Muscle of leg (tissue), 16 donors: ENCODE measurements at places on chromosomes 5 and 9. TPM values are rescaled to one million over a fixed set of nuclear protein-coding genes. Genes with fewer than 3 reads are reported as not detected.

GRCh38 chr9:79663300-79663699 lies 91.5 kb downstream of the TLE4 start:
- DNase-seq: peak; percentile 25

DNA sequence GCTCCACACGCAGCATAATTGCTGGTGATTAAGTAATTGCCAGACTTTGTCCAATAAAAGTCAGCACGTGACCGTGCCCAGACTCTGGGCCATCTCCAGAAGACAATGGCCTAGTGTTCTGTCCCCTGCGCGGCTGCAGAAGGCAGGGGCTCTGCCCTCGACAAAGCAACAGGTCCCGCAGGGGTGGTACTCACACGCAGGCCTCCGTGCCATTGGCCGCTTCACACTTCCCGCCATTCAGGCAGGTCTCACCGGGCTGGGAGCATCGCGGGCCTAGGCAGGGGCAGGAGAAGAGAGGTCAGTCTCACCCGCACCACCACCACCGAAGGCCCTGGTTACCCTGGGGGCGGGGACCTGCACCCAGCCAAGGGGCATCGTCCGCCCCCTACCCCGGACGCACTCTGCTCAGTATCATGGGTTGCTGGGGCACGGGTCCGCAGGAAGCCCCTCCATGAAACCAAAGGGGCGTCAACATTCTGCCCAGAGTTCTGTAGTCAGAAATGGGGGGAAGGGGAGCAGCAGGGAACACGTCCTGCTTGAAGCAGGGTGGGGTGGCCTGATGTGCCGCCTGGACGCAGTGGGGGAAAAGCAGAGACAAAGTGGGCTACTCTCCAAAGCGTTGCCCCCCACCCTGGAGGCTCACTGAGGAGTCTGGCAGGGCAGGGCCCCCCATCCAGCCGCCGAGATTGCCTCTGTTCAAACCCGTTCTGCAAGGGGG lies 1.9 kb downstream of the NOTCH1 start:
- DNase-seq: peak; percentile 61

DNA sequence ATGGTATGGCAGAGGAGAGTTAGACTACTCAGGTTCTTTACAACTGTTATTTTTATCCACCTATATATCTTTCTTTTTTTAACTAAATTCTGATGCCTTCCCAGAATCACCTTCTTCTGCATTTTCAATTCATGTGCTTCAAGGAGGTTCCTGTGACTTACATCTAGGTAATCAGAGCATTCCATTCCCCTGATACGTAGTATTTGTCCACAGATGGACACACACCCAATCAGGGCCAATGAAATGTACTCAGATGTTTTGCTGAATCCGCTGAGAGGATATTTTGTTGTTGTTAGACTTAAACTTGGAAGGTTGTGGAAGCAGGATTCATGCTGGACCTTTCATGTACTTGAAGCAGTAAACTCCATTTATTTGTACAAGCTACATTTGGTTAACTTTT lies 159.4 kb upstream of the FER start:
- peak; percentile 4 for DNase-seq

- DNase-seq: no peak
Measured at GRCh38 chr9:6014670-6015270, 654 bp downstream of the RANBP6 start.

GRCh38 chr5:95027775-95028174 lies 257.1 kb downstream of the MCTP1 start:
- no peak for DNase-seq

DNA sequence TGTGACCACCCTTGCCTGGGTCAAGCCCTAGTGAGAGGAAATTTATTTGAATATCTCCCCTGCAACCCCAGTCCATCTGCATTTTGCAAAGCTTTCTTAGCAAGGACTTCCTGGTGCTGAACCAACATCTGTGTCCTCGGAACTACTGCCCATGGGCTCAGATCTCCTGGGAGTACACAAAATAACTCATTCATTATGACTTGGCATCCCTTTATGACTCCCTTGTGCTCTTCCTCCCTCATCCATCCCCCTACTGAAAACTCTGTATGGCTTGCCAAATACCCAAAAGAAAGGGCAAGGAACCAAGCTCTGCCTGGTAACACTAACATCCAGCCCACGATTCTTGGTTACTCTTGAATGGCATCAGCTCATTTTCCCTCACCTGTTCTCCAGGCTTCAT lies 368.5 kb downstream of the NTRK2 start:
- DNase-seq: no peak

DNA sequence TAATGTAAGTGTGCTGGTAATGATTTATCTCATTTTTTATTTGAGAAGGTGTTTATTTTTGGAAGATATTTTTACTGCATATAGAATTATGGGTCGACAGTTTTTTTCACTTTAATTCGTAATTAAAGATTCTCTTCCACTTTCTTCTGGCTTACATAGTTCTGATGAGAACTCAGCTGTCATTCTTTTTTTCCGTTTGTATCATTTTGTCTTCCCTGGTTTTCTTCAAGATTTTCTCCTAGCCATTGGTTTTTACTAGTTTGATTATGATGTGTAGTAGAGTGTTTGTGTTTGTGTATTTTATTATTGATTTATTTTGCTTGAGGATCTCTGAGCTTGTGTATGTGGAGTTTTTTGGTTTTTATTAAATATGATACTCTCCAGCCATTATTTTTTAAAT lies 21.7 kb downstream of the SLF1 start:
- DNase-seq: no peak

- peak; percentile 38 for DNase-seq
Measured at GRCh38 chr5:1386274-1386717, 41.4 kb upstream of the CLPTM1L start.

GRCh38 chr9:22040760-22041159 lies 31.7 kb upstream of the CDKN2B start:
- no peak for DNase-seq

DNA sequence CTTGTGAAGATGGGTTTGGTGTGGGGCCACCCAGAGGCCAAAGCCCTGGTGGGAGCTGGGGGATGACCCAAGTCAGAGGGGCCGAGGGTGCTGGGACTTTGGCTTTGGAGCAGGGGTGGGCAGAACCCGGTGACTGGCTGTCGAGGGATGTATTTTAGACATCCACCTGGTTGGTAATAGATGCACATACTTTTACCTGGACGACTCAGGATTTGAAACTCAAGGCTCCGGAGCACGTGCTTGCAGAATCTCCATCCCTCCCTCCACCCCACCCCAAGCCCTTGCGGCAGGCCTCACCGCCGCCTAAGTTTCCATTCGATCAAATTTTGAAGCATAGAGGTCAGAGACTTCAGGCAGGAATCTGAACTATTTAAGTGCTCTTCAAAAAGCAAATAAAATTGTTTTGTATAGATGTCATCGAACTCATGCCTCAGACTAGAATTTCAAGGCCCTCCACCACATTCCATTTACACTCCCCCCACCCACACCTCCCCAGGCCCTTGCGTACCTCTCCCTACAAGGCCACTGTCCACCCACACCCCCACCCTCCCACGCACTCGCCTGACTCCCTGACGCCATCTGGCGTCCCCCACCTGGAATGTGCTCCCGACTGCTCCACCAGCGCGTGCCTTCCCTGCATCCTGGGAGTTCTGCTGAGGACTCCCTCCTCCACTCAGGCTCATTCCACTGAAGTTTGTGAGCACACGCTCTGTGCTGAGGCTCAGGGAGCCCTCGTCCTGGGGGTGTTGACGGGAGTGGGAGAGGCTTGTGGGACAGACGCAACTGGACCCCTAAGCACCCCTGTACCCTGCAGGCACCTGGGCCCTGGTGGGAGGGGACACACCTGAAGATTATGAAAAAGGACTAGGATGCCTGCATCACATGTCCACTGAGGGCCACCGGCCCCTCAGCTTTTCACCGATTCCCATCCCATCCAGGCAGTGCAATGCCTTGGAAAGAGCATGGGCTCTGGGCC lies 56.4 kb upstream of the RPL26L1 start:
- DNase-seq: peak; percentile 85

GRCh38 chr9:126625329-126626126 lies 11.8 kb downstream of the LMX1B start:
- no peak for DNase-seq

DNA sequence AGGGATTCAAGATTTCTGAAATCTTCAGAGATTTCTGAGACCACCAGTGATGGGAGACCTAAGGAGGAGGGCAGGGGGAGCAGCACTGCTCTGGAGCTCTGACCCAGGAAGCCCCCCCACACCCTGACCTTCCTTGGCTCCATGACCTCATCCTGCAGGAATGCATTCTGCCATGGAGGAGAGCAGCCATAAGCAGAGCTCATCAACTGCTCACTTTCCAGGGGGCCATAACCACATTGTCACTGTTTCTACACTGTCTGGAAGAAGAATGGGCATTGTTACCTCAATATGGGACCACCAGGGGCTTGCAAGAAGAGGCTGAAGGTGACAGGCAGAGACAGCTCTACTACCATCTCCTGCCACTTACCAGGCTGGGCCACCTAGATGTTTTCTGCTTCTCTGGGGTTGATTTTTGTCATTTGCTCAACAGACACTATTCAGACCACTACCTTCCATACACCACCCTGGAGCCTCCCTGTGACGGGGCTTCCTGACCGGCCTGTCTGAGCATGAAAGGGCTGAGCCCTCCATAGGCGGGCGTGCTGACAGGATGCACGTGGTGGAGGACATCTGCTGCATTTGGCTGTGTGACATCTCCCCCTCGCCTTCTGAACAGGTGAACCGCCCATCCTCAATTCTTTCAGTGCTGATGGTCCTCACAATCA lies 2.3 kb upstream of the TSC1 start:
- no peak for DNase-seq

GRCh38 chr5:79229357-79230174 lies 6.4 kb upstream of the JMY start:
- DNase-seq: no peak

- DNase-seq: no peak
Measured at GRCh38 chr5:120062515-120062917, 401.6 kb upstream of the PRR16 start.

OR1Q1 gene
- not detected for total RNA-seq

BASP1 gene
- 18.1 TPM for total RNA-seq

LCN2 gene
- 0.09 TPM for total RNA-seq

INSL6 gene
- not detected for total RNA-seq

INSYN2B gene
- 0.04 TPM for total RNA-seq

FST gene
- total RNA-seq: 32.4 TPM

SETX gene
- 37.5 TPM for total RNA-seq

HAVCR2 gene
- total RNA-seq: 4.3 TPM

PHF24 gene
- total RNA-seq: 0.09 TPM

CLINT1 gene
- 39.9 TPM for total RNA-seq

MOB3B gene
- total RNA-seq: 1.4 TPM

PCDHGB4 gene
- 4.2 TPM for total RNA-seq

LURAP1L gene
- 7.7 TPM for total RNA-seq

EGR1 gene
- 31.6 TPM for total RNA-seq

MLANA gene
- not detected for total RNA-seq

ANKDD1B gene
- total RNA-seq: 0.98 TPM

ELAVL2 gene
- 2.1 TPM for total RNA-seq
